ENCODE measurements at places on chromosomes 12 and 14.

GRCh38 chr12:117101953-117102799 is 3.0 kb upstream of the TESC start:
- no peak for DNase-seq

- DNase-seq = no peak
Observed at GRCh38 chr14:36818794-36819384, 157.2 kb downstream of the PAX9 start.

GRCh38 chr14:67343601-67344230 is 15.9 kb downstream of the ATP6V1D start:
- DNase-seq = no peak

DNA sequence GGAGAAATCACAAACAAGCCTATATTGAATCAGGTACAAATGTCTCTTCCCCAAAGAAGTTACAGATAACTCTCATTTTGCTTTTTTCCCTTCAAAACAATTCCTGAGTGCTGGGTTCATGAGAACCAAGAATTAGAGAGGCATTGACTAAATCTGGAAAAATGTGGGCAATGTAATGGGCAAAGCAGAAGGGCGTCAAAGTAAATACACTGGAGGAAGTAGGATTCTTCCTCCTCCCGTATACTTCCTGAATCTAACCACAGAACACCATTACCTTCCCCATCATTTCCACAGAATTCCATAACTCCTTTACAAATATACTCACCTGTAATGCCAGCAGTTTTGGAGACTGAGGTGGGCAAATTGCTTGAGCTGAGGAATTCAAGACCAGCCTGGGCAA is 3.0 kb upstream of the RBMS2 start:
- peak; percentile 38 for DNase-seq

GRCh38 chr12:104844123-104844522 is 114.0 kb downstream of the SLC41A2 start:
- DNase-seq = no peak

DNA sequence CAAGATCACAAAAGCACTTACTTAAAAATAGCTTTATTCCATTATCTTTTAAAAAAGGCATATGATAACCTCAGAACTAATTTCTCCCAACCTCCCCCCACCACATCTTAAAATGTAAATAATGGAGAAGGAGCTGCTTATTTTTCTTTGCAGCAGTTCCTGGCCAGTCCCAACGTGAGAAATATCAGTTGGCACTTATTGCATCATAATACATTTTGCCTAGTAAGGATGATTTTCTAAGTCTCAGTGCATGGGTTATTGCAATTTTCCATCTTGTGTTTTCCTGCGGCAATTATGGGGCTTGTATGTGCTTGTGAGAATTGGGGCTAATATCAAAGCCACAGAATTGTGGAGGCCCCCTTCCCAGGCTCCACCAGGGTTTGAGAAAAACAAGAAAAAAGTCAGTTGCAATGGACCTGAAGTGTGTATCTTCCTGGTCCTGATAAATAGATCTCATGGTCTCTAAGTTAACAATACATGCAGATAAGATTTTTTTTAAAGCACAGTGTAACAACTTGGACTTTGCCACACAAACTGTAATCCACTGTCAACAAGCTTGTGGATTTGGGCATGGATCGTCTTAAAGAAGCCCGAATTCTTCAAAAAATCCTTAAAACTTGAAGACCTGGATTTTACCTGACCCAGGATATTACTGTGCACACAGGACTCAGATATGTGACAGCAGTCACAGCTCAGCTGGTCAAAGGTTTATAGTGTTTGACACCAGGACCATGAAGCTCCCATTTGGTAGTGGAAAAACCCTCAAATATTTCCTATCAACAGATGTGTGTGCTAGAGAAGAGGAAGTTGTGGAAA is 2.8 kb upstream of the WSB2 start:
- DNase-seq = peak; percentile 66

DNA sequence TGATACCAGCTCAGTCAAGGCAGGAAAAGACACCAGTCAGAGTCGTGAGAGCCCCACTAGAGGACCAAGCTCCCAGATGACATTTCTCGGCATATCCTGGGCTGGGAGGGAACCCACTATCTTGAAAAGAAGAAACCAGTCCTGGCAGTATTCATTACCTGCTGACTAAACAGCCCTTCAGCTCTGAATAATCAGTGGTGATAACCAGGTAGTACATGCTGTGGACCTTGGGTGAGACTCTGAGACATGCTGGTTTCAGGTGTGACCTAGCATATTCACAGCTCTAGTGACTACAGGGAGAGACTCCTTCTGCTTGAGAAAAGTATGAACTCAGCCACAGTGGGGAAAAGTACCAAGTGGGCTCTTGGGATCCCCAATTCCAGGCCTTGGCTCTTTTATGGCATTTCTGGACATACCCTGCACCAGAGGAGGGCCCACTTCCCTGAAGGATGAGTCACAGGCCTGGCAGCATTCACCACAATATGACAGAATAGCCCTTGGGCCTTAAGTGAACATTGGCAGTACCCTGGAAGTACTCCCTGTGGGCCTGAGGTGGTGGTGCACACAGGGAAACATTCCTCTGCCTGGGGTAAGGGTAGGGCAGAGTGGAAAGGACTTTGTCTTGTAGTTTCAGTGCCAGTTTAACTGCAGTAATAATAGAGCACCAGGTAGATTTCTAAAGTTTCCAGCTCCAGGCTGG is 82.6 kb upstream of the SLC38A4 start:
- DNase-seq = no peak

GRCh38 chr14:53330441-53330840 is 177.3 kb upstream of the DDHD1 start:
- no peak for DNase-seq

DNA sequence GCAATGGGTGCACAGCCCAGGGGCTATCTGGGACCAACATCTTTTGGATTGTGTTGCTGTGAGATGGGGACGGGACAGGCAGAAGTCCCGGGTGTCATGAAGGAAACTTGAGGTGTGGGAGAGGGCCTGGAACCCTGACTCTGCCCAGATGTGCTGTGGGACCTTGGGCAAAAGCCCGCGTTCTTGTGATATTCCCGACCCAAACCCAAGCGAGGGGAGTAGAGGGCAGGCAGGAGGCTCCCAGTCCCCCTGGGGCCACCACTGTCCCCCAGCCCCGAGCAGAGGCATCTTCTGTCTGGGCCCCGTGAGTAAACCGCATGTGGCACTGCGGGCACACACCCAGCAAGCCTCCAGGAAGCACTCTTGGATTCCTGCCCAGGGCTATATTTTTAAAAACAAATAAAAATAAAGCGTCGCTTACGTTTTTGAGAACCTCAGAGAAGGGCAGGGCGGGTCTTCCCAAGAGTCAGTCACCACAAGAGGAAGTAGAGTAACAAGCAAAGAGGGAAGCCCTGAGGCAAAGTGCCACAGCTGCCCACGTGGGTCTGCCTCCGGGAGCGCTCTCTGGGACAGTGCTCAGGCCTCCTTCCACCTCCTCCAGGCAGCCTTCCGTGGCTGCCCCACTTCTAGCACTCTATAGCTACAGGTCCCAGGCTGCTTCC is 39.5 kb downstream of the BEGAIN start:
- peak; percentile 81 for DNase-seq

GRCh38 chr12:66272650-66273049 is 29.6 kb upstream of the HELB start:
- DNase-seq = no peak

DNA sequence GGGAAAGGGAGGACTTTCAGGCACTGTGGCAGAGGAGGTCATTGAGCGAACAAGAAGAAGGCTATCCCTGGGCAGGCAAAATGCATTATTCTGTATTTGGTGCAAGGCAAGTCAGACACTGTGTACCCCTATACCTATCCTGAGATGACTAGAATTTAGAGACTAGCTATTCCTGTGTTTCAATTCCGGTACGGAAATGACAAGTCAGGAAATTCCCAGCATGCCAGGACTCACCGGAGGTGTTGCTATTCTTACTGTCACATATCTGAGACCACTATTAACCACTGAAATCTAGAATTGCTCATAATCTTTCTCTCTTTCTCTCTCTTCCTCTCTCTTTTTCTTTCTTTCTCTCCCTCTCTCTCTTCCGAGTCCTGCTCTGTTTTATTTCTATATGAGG is 297.1 kb downstream of the PDZRN4 start:
- DNase-seq = no peak

DNA sequence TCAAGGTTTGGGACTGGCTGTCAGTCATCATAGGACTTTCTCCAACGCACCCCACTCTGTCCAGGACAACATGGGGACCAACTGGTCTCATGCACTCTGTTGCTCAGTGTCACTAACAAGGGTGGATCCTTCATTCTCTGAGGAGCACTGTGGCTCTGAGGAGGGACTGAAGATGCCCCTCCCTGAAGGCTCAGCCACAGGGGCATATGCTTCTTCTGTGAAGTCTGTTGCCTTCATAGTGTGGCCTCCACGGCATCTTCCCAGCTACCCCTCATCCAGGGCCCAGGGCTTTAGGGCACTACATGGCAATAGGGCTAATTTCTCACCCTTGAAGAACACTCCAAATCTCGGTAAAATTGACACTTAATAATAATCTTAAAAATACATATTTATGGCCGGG is 14.3 kb upstream of the IFI27L2 start:
- DNase-seq = no peak

- DNase-seq = no peak
Observed at GRCh38 chr12:127257366-127257935, 1009.5 kb upstream of the TMEM132C start.

GRCh38 chr14:35944847-35945246 is 118.7 kb downstream of the BRMS1L start:
- DNase-seq = no peak

GRCh38 chr12:29238822-29239291 is 89.8 kb downstream of the FAR2 start:
- no peak for DNase-seq

DNA sequence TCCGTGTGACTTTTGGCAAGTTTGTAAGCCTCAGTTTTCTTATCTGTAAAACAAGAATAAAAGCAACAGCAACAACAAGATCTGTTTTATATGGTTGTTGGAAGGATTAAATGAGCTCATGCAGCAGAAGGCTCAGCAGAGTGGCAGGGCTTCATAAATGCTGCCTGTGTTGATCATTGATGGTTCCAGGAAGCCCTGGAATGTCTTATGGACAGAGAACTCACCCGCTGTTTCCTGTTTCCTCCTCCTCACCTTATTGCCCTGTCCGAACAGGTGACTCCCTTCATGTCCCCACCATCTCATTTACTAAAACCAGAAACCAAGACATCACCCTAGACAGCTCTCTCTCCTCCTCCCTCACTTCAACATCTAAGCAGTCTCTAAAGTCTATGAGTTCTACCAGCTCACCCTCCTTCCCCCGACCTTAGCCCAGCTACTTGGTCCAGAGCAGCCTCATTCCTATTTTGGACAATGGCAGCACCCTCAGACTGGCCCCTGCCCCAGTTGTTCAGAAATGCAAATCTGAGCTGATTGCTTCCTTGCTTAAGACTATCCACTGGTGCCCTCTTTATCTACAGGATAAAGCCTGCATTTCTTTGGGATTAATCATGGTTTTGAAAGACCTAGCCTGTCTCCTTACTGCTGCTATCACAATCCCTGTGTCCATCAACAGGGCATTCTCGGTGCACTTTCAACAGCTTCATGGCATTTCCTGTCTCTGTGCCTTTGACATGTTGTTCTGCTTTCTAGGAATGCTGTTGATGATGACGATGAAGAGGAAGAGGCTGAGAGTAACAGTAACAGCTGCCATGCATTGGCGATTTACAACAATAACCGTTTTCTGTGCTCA is 21.4 kb upstream of the GSG1 start:
- peak; percentile 31 for DNase-seq

GRCh38 chr14:32578181-32578580 is 249.1 kb downstream of the AKAP6 start:
- DNase-seq = no peak

DNA sequence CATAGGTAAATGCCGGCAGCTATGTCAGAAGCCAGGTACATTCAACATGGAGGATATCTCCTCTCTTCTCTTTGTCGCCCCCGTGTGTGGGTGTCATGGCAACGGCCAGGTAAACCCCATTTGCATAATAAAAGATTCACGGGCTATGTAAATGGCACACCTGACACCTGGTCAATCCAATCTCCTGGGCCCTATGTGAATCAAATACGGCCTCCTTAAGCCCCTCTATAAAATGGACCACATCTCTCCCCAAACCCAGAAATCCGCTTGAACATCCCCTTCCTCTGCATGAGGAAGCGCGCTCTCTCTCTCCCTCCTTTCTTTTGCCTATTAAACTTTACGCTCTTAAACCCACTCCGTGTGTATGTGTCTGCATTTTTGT is 363.7 kb downstream of the SOX5 start:
- DNase-seq = no peak

DNA sequence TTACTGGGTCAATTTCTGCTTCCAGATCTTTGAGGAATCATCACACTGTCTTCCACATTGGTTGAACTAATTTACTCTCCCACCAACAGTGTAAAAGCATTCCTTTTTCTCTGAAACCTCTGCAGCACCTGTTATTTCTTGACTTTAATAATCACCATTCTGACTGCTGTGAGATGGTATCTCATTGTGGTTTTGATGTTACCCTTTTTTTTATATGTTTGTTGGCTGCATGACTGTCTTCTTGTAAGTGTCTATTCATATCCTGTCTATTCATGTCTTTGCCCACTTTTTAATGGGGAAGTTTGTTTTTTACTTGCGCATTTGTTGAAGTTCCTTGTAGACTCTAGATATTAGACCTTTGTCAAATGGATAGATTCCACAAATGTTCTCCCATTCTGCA is 324.9 kb downstream of the NAV3 start:
- DNase-seq = no peak

- DNase-seq = no peak
Observed at GRCh38 chr14:38122241-38122640, 85.5 kb upstream of the SSTR1 start.

GRCh38 chr12:130508847-130509246 is 171.2 kb downstream of the PIWIL1 start:
- DNase-seq = no peak

- no peak for DNase-seq
Observed at GRCh38 chr12:52686063-52686462, 5.9 kb upstream of the KRT1 start.

DNA sequence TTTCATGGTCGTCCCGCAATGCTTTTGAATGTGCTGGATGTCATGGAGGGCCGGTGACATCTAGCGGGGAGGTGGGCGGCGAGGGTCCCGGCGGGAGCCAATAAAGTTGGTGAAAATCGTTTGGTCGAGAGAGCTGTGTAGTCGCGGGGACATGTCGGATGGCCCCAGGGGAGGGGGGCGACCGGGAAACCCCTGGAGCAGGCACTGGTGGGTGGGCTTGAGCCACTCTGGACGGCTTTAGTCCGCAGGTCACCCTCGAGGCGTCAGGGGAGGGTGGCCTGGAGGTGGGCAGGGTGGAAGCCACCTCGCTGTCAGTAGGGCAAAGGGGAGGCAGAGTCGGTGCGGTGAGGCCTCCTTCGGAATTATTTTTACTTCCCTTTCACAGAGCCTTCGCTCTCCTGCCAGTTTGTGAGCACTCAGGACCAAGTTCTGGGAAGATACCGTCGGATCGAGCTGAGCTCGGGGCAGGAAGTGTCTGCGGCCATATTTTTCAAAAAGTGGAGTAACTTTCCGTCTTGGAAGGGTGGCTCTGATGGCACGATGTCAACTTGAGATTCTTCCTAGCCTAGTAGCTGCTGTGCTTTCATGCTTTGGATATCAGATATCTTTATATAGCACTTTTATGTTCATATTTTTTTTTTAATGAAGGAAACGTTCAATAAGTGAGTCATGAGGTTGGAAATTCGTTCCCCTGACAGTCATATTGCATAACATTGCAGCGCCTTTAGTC is 28.2 kb downstream of the WBP11 start:
- peak; percentile 55 for DNase-seq

- no peak for DNase-seq
Observed at GRCh38 chr14:65077318-65077717, 25.0 kb downstream of the MAX start.

- no peak for DNase-seq
Observed at GRCh38 chr14:103095210-103095778, 769 bp downstream of the EXOC3L4 start.
